Naive B cell (primary cell): ENCODE measurements at places on chromosomes 7 and 10.

DNA sequence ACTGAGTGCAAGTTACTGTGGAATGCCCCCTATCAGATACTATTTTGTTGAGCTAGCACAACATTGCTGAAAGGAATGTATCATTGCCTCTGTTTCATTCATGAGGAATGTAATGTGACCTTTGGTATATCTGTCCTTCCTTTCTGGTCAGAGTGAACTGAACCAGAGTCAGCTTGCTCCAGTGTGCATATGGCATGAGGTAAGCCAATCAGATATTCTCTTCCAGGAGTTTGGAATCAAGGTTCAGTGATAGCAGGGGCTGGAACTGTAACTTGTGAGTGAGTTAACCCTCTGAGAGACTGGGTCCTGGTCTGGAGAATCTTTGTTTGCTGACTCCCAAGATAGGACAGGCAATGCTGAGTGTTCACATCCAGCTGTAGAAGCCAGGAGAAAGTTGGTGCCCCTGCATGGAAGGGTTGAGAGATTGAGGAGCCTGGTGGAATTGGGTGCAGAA lies 45.3 kb upstream of the OSBPL3 start:
- DNase-seq: no peak

GRCh38 chr7:82534684-82535083 lies 91.1 kb upstream of the CACNA2D1 start:
- DNase-seq: no peak

- DNase-seq: no peak
These were observed 145.0 kb upstream of the ZNF32 start for GRCh38 chr10:43793704-43794103.

GRCh38 chr7:25389489-25390106 lies 161.3 kb upstream of the NPVF start:
- DNase-seq: no peak

DNA sequence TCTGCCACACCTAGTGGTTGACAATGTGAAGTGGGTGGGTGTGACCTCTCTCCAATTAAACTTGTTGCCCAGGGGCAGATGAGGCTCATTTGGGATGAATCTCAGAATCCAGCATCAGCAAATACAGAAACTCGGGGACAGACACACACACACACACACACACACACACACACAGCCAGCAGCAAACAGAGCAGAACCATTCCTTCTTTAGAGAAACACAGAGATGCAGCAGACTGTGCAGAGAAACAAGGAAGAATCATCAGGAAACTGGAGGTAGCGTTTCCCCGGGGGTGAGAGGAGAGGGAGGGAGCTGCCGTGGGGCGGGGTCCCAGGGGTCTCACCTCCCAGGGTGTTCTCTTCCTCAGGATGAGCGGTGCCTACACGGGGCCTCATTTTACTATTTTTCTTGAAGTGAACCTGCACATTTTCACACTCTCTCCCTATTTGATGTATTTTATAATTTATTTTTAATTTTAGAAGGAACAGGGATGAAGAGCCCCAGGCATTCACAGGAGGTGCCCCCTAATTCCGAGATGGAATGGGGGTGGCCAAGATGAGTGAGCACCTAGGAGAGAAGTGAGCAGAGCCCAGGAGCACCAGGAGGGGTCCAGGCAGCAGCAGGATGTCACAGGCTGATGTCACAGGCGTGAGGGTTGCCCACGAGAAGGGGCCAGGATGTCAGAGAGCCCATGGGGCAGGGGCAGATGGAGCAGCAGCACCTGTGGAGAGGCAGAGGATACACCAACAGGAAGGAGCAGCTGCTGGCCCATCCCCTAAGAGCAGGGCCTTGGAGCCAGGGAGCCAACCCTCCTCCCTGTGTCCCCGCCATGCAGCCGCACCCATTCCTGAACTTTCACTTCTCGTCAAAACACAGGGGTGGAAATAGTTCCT lies 85.3 kb upstream of the PPP2R2D start:
- DNase-seq: no peak

GRCh38 chr10:6537770-6538169 lies 42.3 kb downstream of the PRKCQ start:
- no peak for DNase-seq

DNA sequence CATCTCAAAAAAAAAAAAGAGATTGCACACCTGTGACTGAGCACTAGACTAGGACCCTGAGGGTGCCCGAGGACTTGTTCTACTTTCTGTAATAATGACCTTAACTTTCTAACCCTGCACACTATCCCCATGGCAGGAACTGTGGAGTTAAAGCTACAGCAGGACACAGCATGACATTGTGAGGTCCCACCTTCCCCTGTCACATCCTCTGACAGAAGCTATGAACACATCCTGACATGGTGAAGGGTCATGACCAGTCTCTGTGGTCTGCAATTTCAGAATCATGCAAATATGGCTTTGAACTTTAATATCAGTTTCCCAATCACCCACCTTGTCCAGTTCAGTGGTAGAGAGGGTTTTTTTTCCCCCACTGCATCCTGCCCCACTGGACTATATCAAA lies 18.5 kb upstream of the SAR1A start:
- DNase-seq: no peak
